ENCODE measurements at places on chromosomes 13 and 19.

GRCh38 chr19:42985588-42985987 lies 40.7 kb downstream of the PSG11 start:
- H3K27ac ChIP-seq: no peak overlapping the region
- no peak overlapping the region for H3K4me3 ChIP-seq
- DNase-seq: no peak
- H3K4me1 ChIP-seq: no peaks in the 10 kb centered on the region
- H3K27me3 ChIP-seq: no peaks in the 10 kb centered on the region

GRCh38 chr19:36418287-36419001 lies at the start of gene ZFP82:
Gene ZFP82 (minus strand): TSS chr19:36418644. CDS start chr19:36409789, 8,855 bp downstream.
- H3K4me1 ChIP-seq: peaks cover 10% of the 10 kb centered on the region
- no peaks in the 10 kb centered on the region for H3K27me3 ChIP-seq
- H3K4me3 ChIP-seq: peak within 1 kb of the TSS; percentile 82

- H3K4me3 ChIP-seq: no peak overlapping the region
- peaks cover 39% of the 10 kb centered on the region for H3K4me1 ChIP-seq
- no peaks in the 10 kb centered on the region for H3K36me3 ChIP-seq
- peak overlapping the region; percentile 62 for H3K27ac ChIP-seq
- DNase-seq: no peak
Observed at GRCh38 chr13:39414339-39414738, 188.7 kb downstream of the LHFPL6 start.

- H3K4me3 ChIP-seq: peak overlapping the region; percentile 89
- H3K4me1 ChIP-seq: peaks cover 18% of the 10 kb centered on the region
- H3K36me3 ChIP-seq: no peaks in the 10 kb centered on the region
Observed at GRCh38 chr13:42039457-42039945, 8.9 kb upstream of the DGKH start.

DNA sequence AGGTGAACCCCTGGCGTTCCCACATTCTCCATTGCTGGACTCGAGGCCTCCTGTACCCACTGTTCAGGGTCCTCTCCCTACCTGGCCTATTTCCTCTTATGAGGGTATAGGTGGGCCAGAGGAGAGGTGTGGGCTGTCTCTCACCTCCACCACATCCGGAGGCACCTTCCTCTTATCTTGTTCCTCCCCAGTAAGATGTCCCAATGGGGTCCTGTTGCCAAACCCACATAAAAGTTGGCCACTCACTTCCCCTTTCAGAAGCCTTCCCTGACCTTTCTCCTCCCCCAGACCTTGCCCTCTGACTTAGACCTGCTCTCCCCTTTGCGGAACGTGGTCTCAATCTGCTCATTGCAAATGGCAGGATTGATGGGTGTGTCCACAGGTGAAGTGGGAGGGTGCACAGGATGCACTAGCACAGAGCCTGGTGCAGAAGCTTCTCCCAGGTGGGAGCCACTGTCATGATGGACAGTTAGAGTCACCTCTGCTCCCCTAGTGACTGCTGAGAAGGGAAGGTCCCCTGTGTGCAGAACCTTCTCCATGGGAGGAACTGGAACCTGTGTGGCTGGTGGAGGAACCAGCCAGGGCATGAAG lies 1.3 kb downstream of the CYP4F3 start:
- H3K36me3 ChIP-seq: no peaks in the 10 kb centered on the region
- H3K27ac ChIP-seq: peak overlapping the region; percentile 37
- H3K4me1 ChIP-seq: peaks cover 16% of the 10 kb centered on the region
- no peak overlapping the region for H3K4me3 ChIP-seq
- H3K27me3 ChIP-seq: no peaks in the 10 kb centered on the region

Data from vagina (tissue), 2 donors.